RKO (cell line): ENCODE measurements at places on chromosomes 2 and 18.

DNA sequence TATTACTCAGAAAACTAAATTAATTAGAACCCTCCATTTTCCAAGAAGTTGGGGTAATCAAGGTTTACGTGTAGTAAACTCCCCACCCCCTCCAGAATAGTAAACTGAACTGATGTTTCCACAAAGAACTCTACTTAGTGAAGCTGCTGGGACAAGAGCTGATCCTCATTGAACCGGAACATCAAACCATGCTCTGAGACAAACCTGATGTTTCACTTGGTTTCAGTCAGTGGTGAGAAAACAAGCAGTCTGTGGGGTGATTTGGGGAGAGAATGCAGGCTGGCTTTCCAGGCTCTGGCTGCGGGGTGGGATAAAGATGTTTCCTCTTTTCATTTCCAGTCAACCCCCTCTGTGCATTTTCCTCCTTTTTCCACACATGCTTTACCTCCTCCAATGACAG, 38.2 kb downstream of the CELF4 start:
- DNase-seq: no peak

GRCh38 chr2:39696101-39696553, 30.4 kb downstream of the TMEM178A start:
- DNase-seq: no peak

- no peak for DNase-seq
These were observed 89.6 kb downstream of the TPO start for GRCh38 chr2:1502891-1503304.

GRCh38 chr2:137980459-137980858, 16.2 kb downstream of the HNMT start:
- no peak for DNase-seq

DNA sequence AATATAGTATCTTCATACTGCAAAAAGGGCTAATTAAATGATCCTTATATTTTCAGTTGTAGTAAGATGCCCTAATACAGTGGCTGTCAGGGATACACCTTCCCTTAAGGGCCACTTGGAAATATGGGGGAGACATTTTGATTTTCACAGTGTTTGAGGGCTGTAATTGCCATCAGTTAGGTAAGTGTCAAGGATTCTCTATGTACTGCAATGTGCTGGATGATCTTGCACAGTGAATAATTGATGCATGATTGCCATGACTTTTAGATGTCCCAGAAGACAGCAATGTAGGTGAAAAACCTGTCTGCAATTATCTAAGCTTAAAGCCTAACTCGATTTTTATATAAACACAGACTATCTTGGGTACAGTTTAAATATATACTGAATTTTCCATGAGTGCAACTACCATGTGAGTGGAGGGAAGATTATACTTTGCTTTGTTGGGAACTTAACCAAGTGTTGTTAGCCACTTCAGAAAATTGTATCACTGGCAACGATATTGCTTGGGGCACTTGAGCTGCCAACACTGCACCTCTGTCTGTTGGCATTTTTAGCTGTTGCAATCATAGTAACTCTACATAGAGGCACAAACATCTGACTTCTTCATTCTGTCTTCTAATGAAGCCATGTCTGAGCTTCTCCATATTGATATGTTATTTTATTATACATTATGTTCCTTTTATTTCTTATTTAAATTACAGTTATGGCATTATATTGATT, 45.2 kb downstream of the MAIP1 start:
- no peak for DNase-seq

DNA sequence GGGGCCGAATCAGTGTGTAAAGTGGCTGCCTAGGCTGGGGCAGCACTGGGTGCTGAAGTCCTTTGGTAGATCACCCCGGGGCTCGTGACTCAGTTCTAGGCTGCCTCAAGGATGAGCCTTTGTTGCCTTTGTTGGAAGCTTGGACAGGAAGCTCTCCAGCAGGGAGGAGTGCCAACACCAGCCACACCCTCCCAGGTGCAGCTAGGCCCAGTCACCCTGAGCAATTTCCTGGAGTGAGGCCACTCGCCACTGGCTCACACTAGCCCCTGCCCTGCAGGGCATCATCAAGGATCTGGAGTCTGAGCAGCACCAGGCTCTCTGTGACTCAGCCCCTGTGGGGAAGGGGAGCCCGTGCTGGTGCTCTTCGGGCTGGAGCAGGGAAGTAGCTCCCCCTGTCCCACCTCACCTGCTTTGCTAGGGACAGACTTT, 6.7 kb upstream of the SDC1 start:
- DNase-seq: peak; percentile 96

- DNase-seq: no peak
These were observed 672.2 kb upstream of the ACVR2A start for GRCh38 chr2:147172493-147173188.

- peak; percentile 21 for DNase-seq
These were observed 152.3 kb downstream of the MEIS1 start for GRCh38 chr2:66587216-66587615.

DNA sequence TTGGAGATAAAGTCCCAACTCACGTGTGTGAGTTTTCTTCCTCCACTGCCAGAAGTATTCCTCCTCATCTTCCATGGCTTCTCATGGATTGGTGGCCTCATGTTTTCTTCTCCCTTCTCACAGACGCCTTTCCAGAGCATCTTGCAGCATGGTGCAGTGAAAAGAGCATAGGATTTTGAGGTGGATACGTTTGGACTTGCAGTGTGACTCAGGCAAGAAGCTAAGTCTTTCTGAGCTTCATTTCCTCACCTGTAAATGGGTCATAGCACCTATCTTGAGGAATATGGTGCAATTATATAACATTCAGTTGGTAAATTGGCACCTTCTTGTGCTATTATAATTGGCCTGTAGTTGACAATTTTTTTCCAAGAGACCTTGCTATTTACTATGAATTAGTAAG, 247.6 kb downstream of the RDH14 start:
- no peak for DNase-seq

GRCh38 chr18:37563931-37564392, 1.6 kb downstream of the CELF4 start:
- DNase-seq: no peak

DNA sequence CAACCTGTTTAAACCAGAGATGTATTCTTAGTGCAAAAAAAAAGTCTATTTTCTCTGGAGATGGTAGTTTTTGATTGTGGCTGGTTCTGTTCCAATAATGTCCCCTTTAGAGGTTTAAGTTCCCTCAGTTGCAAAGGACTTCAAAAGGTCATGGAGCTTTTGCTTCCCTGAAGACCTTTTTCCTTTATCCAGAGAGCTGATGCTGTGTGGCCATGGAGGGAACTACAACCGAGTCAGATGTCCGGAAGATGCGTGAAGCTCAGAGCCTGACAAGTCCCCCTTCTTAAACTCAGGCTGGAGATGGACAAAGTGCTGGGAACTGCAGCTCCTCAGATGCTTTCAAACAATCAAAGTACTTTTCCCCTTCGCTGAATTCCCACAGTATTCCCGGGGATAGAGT, 176.1 kb downstream of the TMEM18 start:
- peak; percentile 9 for DNase-seq

- DNase-seq: no peak
These were observed 223.1 kb downstream of the ATAD2B start for GRCh38 chr2:23703583-23704385.

DNA sequence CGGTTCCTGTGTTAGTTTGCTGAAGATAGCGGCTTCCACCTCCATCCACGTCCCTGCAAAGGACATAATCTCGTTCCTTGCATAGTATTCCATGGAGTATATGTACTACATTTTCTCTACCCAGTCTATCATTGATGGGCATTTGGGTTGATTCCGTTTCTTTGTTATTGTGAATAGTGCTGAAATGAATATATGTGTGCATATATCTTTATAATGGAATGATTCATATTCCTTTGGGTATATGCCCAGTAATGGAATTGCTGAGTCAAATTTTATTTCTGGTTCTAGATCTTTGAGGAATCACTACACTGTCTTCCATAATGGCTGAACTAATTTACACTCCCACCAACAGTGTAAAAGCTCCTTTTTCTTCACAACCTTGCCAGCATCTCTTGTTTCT, 255.4 kb upstream of the CDH2 start:
- DNase-seq: no peak

GRCh38 chr2:86186431-86186830, 8.8 kb downstream of the IMMT start:
- DNase-seq: no peak

DNA sequence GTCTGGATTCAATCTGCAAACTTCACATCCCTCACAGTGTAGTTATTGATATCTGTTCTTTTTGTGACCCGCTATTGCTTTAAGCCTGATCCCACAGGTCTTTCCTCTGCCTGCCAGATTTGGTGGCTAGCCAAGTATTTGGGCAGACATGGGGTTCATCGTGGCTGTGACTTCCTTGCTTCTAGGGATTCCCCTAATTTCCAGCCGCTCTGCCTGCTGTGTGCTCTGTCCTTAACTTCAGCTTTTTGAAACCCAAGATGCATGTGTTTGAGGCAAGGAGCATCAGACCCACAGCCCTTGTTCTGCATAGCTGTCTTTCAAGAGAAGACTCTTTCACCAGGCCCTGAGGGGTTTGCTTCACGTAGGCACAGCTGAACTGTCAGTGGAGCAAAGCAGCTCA, 54.2 kb downstream of the NCAPH start:
- no peak for DNase-seq

DNA sequence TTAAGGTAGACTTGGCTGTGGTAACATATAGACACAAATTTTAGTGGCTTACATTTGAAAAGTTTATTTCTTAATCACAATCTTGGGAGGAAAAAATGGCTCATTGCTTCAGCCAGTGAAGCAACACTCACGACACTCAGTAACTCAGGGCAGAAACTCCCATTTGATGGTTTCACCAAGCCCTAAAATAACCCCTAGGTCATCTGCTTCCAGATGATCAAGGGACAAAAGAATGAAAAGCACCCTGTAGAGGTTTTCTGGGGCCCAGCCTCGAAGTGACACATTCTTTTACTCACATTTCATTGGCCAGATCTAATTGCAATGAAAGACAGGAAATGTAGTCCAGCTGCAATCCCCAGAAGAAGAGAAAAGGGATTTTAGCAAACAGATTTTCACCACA, 275.9 kb downstream of the TMX3 start:
- DNase-seq: peak; percentile 36

- no peak for DNase-seq
These were observed 208.4 kb downstream of the TNS1 start for GRCh38 chr2:217794133-217794986.

DNA sequence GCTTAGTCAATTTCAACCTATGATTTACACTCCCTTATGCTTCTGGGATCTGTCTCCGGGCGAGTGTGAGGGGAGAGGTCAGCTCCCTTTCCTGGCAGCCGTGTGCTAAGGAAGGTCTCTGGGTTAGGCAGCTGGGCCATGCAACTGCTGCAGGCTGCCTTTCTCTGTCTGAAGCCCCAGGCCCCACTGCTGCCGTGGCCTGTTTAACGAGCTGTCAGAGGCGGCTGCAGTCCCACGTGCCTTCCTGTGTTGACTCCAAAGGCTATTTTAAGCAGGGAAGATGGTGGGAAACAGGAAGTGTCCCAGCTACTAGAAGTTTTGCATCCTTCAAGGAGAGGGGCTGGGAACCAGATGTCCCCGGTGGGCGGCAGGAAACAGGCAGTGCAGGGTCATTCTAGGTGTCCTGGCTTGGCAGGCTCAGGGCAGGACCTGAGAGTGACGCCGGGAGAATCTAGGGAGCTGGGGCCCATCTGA, 186.4 kb downstream of the TNS1 start:
- DNase-seq: no peak

GRCh38 chr2:74740741-74741431, 86.8 kb downstream of the SEMA4F start:
- peak; percentile 97 for DNase-seq

DNA sequence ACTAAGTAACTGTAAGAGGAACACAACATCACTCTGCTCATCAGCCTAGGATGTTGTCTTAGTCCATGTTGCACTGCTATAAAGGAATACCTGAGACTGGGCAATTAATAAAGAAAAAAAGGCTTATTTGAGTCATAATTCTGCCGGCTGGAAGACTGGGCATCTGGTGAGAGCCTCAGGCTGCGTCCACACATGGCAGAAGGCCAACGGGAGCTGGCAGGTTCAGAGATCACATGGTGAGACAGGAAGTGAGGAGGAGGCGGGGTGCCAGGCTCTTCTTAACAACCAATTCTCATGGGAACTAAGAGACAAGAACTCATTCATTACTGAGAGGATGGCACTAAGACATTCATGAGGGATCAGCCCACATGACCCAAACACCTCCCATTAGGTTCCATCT, 46.8 kb downstream of the EPG5 start:
- no peak for DNase-seq

DNA sequence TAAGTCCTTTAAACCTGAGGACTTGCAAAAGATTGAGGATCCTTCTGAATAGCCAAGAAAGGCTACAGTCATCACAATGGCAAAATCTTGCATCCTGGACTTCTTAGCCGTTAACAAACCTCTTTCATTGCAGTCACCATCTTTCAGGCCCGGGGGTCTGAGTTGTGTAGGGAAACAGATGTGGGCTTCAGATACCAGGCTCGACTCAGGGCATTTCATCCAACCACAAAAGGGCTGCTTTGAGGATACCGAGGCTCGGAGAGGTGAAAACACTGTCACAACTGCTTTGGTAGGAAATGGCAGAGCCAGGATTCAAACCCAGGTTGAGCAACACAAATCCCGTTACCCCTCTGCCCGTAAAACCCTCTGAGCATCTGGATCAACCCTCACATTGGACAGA, 147.4 kb downstream of the TFCP2L1 start:
- no peak for DNase-seq

- no peak for DNase-seq
These were observed 3.9 kb upstream of the SP5 start for GRCh38 chr2:170711196-170711773.

DNA sequence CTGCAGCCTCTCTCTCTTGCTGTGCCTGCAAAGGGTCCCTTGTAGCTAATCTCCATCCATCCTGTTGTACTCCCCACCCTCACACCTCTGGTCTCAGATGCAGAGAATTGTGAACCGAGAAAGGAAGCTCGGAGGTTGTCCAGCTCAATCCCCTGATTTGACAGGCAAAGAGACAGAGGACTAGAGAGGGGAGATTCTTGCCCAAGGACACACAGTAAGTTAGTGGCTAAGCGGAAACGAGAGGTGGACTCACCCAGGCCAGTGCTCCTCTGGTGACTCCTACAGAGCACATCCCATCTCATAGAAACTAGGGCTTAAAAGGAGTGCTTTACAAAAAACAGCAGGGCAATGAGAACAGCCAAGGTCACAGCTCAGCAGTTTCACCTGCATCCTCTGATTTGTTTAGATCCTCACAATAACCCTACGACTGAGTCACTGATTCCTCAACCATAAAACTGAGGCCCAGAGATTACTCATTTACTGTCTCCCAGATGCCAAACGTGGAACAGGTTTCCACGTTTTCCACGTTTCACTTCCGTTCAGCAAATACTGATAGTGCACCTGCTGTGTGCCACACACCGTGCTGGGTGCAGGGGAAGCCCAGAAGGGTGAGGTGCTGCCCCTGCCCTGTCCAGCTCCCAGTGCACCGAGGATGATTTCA, 22.1 kb downstream of the EHD3 start:
- no peak for DNase-seq

GRCh38 chr2:146939991-146940685, 904.7 kb upstream of the ACVR2A start:
- DNase-seq: no peak

GRCh38 chr2:105187531-105187930, 54.0 kb upstream of the GPR45 start:
- no peak for DNase-seq
